ENCODE measurements at places on chromosomes 13 and 19. TPM values are rescaled to one million over a fixed set of nuclear protein-coding genes. Genes with fewer than 3 reads are reported as not detected.

The IQCN gene
- total RNA-seq = 0.29 TPM

The TMEM145 gene
- 1.1 TPM for total RNA-seq

DNA sequence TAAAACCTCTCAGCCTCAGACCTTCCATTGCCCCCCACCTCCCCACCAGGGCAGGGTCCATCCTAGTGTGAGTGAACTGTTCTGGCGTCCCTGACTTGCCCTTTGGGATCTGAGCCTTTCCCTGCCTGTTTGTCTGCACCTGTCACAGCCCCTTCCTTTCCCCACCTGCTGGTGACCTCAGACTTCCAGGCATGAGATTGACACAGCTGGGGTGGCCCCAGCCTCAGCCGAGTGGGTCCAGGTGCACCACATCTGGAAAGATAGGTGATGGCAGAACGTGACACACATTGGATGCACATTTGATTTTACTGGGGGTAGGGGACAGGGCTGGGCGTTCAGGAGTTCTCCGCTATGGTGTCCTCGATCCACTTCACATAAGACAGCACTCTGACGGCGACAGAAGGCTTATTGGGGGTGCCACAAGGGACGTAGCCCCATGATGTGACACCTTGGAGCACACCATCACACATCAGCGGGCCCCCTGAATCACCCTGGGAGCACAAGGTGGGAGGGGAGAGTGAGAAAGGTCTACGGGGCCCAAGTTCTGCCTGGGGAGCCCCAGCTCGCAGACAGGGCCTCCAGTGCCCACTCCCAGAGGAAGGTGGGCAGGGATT is 4.6 kb downstream of the KLK1 start:
- DNase-seq = no peak

- DNase-seq = no peak
These were observed 562.5 kb downstream of the GPC6 start for GRCh38 chr13:93789058-93789457.
